Endodermal cell (in vitro differentiated cells): ENCODE measurements at places on chromosomes 11 and 22. TPM values are rescaled to one million over a fixed set of nuclear protein-coding genes. Genes with fewer than 3 reads are reported as not detected.

Gene PSMC3
- total RNA-seq = 152 and 171 TPM in 2 replicates

DNA sequence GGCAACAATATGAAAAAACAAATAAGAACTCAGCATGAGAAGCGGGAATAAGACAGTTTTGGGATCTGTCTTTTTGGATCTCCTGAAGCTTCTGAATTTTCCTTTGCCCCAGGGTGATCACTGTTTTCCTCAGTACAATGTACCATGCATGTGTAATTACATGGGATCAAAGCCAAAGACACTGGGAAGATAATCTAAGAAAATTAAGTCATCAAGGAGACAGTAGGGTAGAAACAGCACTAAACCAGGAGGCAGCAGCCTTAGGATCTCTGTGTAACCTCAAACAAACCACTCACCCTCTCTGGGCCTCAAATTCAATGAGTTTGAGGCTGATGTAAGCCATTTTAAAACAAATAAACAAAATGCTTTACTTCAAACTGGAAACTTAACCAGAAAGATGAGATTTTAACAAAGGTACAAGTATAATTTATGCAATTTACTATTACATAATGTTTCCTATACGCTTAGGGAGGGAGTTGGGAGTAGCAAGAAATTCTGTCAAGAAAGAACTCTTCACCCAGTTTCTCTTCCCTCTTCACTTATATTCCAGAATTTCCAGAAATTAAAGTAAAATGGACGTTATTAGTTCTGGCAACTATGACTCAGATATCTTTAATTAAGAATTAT, 77.0 kb downstream of the RAB30 start:
- no peak for DNase-seq

DNA sequence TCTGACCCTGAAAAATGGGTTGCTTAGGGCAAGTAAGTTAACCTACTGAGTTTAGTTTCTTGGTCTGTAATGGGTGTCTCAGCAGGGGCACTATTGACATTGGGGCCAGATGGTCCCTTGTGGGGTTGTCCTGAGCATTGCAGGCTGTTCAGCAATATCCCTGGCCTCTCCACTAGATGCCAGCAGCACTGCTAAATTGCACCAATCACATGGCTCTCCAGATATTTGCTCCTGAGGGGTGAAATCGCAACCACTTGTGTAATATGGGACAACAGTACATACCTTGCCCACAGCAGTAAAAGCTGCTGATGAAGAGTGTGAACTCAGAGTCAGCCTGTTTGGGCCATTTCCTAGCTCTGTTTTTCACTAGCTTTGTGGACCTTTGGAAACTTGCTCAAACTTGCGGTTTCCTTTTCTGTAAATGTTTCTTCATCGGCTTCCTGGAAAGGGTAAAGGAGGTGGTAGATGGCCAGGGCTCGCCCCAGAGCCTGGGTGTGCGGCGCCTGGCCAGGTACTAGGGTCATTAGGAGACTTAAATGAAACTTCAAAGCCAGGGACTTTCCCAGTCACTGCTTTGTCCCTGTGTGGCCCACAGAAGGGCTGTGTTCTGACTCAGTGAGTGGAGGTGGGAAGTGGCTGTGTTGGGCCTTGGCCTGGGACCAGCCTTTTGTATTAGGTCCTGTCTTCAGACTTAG, 13.0 kb downstream of the NCF4 start:
- peak; percentile 73 for DNase-seq

Gene UBQLNL
- total RNA-seq = 0.20 TPM in 1 of 3 replicates, not detected in the others

GRCh38 chr11:122486793-122487495, 168.6 kb upstream of the UBASH3B start:
- peak; percentile 88 for DNase-seq

GRCh38 chr11:107969219-107969618, 39.5 kb upstream of the CUL5 start:
- DNase-seq = no peak

Gene LMO1
- 0.46 to 1.5 TPM in 2 of 3 replicates, not detected in the other for total RNA-seq

DNA sequence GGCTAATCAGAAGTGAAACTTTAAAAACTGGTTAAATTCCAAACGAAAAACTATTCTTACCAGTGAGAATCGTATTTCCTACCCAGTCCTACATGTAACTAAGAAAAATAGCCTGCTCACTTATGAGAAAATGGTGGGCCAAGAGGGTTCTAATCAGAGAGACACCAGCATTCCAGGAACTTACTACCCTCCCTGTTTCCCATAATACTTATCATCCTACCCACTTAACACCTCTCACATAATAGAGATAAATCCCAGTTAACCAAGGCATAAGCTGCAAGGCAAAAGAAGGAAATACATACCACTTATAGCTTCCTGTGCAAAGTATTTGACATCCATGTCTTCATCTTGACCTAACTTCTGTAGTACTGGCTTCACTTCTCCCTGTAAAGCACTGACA, 24.4 kb downstream of the PPP2R1B start:
- no peak for DNase-seq

GRCh38 chr11:11788063-11788710, 53.6 kb upstream of the USP47 start:
- no peak for DNase-seq

- no peak for DNase-seq
These were observed 1.4 kb upstream of the KRTAP5-6 start for GRCh38 chr11:1695548-1696108.

GRCh38 chr11:97683733-97684132, 1293.9 kb downstream of the JRKL start:
- DNase-seq = peak; percentile 84

Gene LRRN4CL
- total RNA-seq = 0.84 and 0.99 TPM in 2 replicates

DNA sequence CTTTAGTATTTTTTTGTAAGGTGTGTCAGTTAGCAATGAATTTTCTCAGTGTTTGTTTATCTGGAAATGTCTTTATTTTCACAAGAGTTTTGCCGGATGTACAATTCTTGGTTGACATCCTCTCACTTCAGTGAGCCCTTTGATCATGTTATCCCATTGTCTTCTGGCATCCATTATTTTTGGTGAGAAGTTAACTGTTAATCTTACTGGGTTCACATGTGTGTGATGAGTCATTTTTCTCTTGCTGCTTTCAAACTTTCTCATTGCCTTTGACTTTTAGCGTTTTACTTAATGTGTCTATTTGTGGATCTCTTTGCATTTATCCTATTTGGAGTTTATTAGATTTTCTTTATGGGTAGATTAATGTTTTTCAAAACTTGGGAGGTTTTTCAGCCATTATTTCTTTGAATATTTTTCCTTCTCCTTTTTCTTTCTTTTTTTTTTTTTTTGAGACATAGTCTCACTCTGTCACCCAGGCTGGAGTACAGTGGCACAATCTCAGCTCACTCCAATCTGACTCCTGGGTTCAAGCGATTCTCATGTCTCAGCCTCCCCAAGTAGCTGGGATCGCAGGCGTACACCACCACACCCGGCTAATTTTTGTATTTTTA, 100.5 kb upstream of the RRM1 start:
- no peak for DNase-seq

DNA sequence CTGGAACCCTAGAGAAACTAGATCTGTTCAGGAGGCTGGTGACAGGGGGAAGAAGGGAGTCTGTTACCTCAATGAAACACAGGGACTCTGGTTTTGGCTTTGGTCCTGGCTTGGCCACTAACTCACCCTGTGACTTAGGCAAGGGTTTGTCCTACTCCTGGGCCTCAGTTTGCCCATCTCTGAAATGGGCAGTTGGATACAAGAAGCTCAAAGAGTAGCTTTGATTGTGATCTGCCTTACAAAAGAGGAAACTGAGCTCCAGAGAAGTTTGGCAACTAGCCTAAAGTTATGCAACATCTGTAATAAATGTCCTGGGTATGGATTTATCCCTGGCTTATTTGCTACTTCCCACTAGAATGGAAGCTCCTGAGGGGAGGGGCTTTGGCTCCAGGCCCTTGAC, 24.0 kb upstream of the LMO1 start:
- DNase-seq = no peak

Gene ZNF280B
- 9.4 to 15.5 TPM (median 15.3 TPM) in 3 replicates for total RNA-seq

DNA sequence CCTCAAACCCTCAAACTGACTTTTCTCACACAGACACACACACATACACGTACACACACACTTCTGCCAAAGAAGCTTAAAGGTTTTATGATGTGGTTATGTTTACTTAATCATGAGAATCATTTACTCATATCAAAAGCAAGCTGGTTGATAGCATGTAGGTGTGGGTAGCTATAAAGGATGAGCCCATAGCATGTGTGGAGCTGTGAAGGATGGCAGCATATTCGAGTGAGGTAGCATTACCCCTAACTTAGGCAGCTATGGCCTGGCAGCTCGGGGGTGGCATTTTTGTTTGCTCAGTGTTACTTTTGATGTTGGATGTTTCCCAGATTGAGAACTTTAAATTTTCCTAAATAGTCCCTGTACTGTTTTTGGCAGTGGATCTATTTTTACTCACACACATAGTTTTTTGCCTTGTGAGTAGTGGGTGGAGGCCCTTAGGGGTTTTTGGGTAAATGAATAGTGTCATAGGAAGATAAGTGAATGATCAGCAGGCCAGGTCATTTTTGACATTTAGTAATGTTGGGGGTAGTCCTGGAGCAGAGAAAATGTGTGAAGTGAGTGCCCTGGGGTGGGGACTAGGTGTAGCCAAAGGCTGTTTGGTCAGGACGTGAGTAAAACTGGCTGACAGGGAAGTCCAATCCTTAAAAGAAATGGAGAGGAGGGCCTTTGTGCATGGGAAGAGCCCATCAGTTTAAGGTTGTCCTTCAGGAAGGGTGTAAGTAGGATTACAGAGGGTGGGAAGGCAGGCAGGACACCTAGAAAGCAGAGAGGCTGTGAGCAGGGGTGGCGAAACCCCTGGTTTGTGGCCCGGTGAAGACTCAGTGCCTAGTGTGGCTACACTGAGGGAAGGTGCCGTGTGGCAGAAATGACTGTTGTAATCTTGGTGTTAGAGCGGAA, 7.1 kb downstream of the YWHAH start:
- no peak for DNase-seq

DNA sequence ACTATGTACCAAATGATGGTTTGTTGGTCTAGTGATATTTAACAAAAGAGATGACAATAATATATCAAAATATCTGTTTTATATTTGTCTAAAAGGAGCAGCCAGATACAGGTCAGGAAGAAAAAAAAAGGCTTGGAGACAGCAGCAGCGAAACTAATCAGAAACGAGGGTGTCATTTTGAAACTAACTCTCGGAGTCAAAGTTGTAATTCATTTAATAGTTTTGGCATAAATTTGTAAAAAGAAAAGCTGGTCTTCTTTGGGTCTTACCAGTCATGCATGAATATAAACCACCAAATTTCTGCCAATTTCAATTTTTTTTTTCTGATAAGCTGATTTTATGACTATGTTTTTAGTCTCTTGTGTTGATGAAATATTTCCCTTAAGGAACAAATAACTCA, 25.5 kb downstream of the NPAT start:
- DNase-seq = no peak

GRCh38 chr11:121688860-121689614, 236.3 kb upstream of the SORL1-AS1 start:
- DNase-seq = peak; percentile 83
